HepG2 (cell line): ENCODE measurements at places on chromosomes 2 and 18. TPM values are rescaled to one million over a fixed set of nuclear protein-coding genes. Genes with fewer than 3 reads are reported as not detected.

GRCh38 chr2:111653913-111654312 is 230.1 kb downstream of the ANAPC1 start:
- DNase-seq, result no peak
- H3K4me3 ChIP-seq, result no peak overlapping the region
- H3K27me3 ChIP-seq, result peaks cover 5% of the 10 kb centered on the region; the same call in 1 of the 3 replicates
- no peaks in the 10 kb centered on the region for H3K36me3 ChIP-seq
- H3K4me1 ChIP-seq, result peaks cover under 1% of the 10 kb centered on the region

GRCh38 chr2:194550702-194551101 is 1106.3 kb upstream of the SLC39A10 start:
- no peaks in the 10 kb centered on the region for H3K4me1 ChIP-seq
- no peak overlapping the region for H3K4me3 ChIP-seq
- H3K36me3 ChIP-seq, result no peaks in the 10 kb centered on the region
- no peak for DNase-seq

The KCNG2 gene
- not detected in 2 replicates for total RNA-seq

DNA sequence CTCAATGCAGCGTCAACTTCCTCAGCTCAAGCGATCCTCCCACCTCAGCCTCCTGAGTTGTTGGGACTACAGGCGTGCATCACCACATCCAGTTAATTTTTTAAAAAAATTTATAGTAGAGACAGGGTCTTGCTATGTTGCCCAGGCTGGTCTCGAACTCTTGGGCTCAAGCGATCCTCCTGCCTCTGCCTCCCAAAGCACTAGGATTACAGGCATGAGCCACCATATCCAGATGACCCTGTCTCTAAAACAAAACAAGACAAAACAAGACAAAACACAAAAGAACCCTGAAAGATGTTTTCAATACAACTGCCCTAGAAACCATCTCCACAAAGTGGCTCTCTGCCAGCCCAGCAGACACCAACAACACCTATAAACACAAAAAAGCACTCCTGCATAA is 31.4 kb downstream of the ANKRD29 start:
- no peaks in the 10 kb centered on the region for H3K27me3 ChIP-seq
- peaks cover 54% of the 10 kb centered on the region for H3K4me1 ChIP-seq
- H3K36me3 ChIP-seq, result no peaks in the 10 kb centered on the region
- H3K4me3 ChIP-seq, result no peak overlapping the region

DNA sequence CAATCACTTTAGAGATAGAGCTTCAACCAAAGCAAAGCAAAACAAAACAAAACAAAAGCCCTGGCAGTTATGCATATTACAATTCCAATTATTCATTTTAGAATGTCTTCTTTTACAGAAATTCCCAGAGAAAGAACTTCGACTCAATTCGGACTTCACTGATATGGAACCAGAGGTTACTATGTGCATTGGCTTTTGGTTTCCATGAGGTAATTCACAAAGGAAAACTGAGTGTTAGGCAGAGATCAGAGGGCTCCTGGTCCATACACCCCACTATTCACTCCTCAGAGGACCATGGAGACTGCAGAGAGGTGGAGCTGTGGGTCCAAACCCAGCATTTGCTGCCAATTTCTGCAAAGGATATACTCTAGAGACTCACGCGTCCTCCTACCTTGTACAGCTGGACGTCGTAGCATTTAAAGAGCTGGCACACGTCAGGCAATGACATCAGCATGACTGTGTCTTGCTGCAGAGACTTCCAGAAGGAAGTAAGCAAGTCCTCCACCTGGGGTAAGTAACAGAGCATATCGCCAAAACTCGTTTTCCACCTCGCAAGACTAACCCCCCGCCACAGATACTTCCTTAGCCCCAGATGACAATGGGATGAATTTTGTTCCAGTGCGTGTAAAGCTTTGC is 31.3 kb upstream of the CREG2 start:
- no peak for DNase-seq
- no peaks in the 10 kb centered on the region for H3K4me1 ChIP-seq
- H3K36me3 ChIP-seq, result no peaks in the 10 kb centered on the region
- peaks cover 25% of the 10 kb centered on the region for H3K27me3 ChIP-seq
- no peak overlapping the region for H3K4me3 ChIP-seq
